SW 1271 (cell line): ENCODE measurements at places on chromosomes 11 and 22.

DNA sequence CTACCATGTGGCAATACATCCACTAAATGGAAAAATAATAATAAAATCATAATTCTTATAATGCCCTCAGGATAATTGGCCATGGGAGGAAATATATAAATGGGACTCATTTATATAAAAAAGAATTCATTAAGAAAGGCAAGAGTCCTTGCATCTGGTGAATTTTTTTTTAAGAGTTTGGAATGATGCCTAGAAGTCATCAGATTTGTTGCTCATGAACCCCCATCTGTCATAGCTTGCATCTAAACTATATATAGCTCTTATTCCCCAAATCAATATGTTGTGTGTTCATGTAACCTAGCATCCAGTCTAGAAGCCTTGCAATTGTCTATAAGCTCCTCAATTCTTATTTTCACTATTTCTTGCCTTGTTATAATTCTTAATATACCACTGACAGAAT lies 75.9 kb downstream of the CADM1 start:
- DNase-seq: no peak

DNA sequence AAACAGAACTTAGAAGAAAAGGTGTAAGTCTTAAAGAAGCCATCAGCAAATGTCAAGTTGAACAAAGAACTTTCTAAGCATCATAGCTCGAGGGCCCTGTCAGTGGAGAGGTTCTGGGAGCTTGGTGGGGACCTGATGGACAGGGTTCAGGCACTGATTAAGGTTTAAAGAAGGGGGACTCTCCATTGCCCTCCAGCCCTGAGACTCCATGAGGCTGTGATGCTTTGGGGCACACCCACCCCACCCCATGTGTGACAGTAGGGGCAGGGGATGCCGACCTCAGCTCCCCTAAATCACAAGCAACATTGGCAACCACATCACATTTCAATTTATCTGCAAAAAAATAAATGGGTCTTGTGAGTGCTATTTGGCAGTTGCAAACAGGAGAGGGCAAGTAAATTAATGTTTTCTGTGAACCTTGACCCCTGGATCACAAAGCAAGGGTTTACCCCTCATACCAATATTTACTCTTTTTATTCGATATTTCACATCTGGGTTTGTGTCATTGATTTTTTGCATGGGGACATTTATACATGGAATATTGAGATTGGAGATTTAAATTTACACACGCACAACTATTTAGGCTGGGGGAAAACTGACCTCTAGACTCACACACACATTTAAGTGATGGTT lies 37.1 kb upstream of the ANO1 start:
- no peak for DNase-seq

DNA sequence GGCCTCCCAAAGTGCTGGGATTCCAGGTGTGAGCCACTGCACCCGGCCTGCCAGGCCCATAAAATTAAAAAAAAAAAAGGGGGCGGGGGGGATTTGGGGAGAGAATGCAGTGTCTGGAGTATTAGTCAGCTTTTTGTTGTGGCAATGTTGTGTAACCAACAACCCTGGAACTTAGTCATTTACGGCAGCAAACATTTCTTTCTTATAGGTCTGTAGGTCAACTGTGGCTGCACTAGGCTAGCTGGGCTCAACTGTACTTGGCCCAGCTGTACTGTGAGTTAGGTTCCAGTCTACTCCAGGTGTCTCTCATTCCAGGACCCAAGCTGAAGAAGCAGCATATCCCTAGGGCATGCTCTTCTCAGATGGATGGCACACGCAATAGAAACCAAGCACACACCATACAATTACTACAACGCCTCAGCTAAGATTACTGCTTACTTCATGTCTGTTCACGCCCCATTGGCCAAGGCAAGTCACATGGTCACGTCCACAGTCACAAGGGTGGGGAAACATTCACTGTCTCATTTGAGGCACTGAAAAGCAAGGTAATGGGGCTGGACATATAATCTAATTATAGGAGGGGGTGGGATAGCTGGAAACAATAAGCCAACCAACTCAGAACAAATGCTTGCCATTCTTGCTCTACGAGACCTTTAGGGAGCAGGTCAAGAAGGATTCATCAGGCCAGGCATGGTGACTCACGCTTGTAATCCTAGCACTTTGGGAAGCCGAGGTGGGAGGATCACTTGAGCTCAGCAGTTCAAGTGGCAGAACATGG lies 10.4 kb upstream of the SPINDOC start:
- DNase-seq: no peak

- no peak for DNase-seq
Measured at GRCh38 chr22:49274754-49275380, 552.8 kb downstream of the BRD1 start.

DNA sequence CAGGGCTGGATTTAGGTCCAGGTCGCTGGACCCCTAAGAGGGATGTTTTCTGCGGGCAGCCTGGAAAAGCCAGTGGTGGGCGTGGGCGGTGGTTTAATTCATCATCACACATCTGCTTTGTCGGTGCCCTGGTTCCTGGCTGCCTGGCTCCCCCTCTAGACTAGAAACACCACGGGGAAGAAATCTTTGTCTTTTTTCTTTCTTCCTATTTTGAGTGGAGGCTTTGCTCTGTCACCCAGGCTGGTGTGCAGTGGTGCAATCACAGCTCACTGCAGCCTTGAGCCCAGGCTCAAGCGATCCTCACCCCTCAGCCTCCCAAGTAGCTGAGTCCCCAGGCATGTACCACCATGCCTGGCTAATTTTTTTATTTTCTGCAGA lies 86.6 kb upstream of the LINC01488 start:
- no peak for DNase-seq
